T-helper 17 cell (primary cell): ENCODE measurements at places on chromosomes 1 and 21.

- peaks cover 2% of the 10 kb centered on the region for H3K36me3 ChIP-seq
- no peaks in the 10 kb centered on the region for H3K4me1 ChIP-seq
- H3K27ac ChIP-seq: peak overlapping the region; percentile 62
- no peak overlapping the region for H3K4me3 ChIP-seq
- H3K27me3 ChIP-seq: no peaks in the 10 kb centered on the region
These were observed 16.2 kb downstream of the SYNC start for GRCh38 chr1:32686387-32686786.

- H3K36me3 ChIP-seq: no peaks in the 10 kb centered on the region
- H3K27me3 ChIP-seq: no peaks in the 10 kb centered on the region
- no peak for DNase-seq
- H3K27ac ChIP-seq: no peak overlapping the region
These were observed 260.6 kb downstream of the SMYD3 start for GRCh38 chr1:246246430-246246829.

- peaks cover 14% of the 10 kb centered on the region for H3K27me3 ChIP-seq
- H3K36me3 ChIP-seq: peaks cover 7% of the 10 kb centered on the region
- H3K27ac ChIP-seq: no peak overlapping the region
- H3K4me3 ChIP-seq: no peak overlapping the region
These were observed 3.4 kb downstream of the CBR1 start for GRCh38 chr21:36073181-36073580.

DNA sequence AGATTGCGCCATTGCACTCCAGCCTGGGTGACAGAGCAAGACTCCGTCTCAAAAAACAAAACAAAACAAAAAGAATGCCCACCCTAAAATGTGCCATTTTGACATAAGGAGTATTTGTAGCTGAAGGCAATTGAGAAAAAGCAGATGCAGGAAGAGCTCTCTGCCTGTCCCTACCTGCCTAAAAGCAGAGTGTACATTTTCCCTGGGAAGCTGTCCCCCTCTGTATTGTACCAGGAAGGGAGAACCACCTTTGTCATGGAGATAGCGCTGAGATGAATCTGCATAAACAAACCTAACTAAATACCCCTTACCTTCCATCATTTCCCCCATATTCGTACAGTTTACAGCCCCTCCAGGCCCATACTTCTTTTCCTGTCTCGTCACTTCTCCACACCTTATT, 94.4 kb upstream of the SLC45A1 start:
- H3K27me3 ChIP-seq: peaks cover 28% of the 10 kb centered on the region
- H3K4me1 ChIP-seq: peaks cover 8% of the 10 kb centered on the region
- no peak for DNase-seq

GRCh38 chr21:44724196-44724595, 12.8 kb upstream of the TSPEAR start:
- H3K4me3 ChIP-seq: no peak overlapping the region
- no peak for DNase-seq
- no peak overlapping the region for H3K27ac ChIP-seq

DNA sequence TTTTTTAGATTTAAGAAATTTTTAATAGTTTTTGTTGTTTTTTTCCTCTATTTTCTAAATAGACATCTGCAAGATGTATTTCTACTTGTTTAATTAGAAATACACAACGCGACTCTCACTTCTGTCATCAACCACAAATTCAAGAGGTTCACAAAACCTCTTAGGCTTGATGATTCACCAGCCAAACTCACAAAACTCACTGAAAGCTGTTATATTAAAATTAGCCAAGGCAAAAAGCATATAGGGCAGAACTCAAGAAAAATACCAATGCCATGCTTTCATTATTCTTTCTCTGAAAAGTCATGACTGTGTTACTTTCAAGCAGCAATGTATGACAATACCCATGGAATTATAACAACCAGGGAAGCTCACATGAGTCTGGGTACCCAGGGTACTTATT, 487.0 kb upstream of the RGS18 start:
- no peak overlapping the region for H3K27ac ChIP-seq
- no peaks in the 10 kb centered on the region for H3K4me1 ChIP-seq
- no peak overlapping the region for H3K4me3 ChIP-seq
- DNase-seq: no peak
- H3K36me3 ChIP-seq: no peaks in the 10 kb centered on the region
- no peaks in the 10 kb centered on the region for H3K27me3 ChIP-seq

- no peaks in the 10 kb centered on the region for H3K36me3 ChIP-seq
- no peaks in the 10 kb centered on the region for H3K27me3 ChIP-seq
- peaks cover 47% of the 10 kb centered on the region for H3K4me1 ChIP-seq
- no peak for DNase-seq
- H3K4me3 ChIP-seq: peak overlapping the region; percentile 94
These were observed 41.0 kb upstream of the ID3 start for GRCh38 chr1:23600283-23600682.

DNA sequence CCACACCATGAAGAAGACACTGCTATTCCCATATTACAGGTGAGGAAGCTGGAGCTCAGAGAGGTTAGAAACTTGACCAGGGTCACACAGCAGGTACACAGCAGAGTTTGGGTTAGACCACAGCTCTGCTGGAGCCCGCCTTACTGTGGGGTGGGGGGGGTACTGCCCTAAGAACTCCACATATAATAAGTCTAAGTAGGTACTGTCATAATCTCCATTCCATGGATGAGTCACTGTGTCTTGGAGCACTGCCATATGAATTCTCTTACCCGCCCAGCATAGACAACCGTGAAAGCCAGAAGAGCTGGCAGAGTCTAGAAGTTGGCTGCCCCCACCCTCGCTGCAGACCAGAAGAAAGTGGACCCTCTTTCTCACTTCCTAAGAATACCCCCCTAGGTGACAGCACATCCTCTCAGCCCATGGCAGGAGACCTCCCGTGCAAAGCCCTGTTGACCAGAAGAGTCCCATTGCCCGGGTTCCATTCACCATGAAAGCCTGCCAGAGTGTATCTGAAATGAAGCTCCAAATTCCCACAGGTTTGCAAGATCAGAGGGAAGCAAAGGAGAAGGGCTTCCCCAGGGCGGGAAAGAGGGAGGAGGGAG, 5.2 kb upstream of the PLA2G2D start:
- peaks cover 2% of the 10 kb centered on the region for H3K4me1 ChIP-seq
- H3K36me3 ChIP-seq: no peaks in the 10 kb centered on the region
- no peak overlapping the region for H3K27ac ChIP-seq

- no peaks in the 10 kb centered on the region for H3K4me1 ChIP-seq
- no peak for DNase-seq
- H3K4me3 ChIP-seq: no peak overlapping the region
- no peak overlapping the region for H3K27ac ChIP-seq
These were observed 160.6 kb downstream of the ST6GALNAC5 start for GRCh38 chr1:77027847-77028246.

- H3K27me3 ChIP-seq: no peaks in the 10 kb centered on the region
- no peak overlapping the region for H3K4me3 ChIP-seq
- H3K27ac ChIP-seq: peak overlapping the region; percentile 24
- H3K36me3 ChIP-seq: no peaks in the 10 kb centered on the region
- no peak for DNase-seq
- H3K4me1 ChIP-seq: peaks cover 32% of the 10 kb centered on the region
These were observed 3.5 kb upstream of the UBXN10 start for GRCh38 chr1:20182415-20182814.

DNA sequence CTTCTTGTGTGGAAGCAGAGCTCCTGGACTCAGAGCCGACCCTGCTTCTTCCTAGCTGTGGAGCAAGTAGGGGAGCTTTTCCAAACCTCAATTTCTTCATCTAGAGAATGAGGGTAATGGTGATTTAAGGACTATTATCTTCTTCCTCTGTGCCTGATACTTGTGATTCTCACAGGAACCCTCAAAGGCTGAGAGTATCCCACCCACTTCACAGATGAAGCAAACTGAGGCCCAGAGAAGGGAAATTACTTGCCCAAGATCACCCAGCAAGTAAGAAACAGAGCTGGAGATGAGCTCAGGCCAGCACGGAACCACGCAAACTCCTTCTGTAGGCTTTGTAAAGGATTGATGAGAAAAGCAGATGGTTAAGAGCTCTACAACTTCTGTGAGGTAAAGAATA, 15.1 kb upstream of the SLC2A1 start:
- no peak overlapping the region for H3K4me3 ChIP-seq
- peaks cover 6% of the 10 kb centered on the region for H3K4me1 ChIP-seq
- H3K27ac ChIP-seq: no peak overlapping the region
- peaks cover 3% of the 10 kb centered on the region for H3K36me3 ChIP-seq
